ENCODE measurements at places on chromosomes 11 and 22.

DNA sequence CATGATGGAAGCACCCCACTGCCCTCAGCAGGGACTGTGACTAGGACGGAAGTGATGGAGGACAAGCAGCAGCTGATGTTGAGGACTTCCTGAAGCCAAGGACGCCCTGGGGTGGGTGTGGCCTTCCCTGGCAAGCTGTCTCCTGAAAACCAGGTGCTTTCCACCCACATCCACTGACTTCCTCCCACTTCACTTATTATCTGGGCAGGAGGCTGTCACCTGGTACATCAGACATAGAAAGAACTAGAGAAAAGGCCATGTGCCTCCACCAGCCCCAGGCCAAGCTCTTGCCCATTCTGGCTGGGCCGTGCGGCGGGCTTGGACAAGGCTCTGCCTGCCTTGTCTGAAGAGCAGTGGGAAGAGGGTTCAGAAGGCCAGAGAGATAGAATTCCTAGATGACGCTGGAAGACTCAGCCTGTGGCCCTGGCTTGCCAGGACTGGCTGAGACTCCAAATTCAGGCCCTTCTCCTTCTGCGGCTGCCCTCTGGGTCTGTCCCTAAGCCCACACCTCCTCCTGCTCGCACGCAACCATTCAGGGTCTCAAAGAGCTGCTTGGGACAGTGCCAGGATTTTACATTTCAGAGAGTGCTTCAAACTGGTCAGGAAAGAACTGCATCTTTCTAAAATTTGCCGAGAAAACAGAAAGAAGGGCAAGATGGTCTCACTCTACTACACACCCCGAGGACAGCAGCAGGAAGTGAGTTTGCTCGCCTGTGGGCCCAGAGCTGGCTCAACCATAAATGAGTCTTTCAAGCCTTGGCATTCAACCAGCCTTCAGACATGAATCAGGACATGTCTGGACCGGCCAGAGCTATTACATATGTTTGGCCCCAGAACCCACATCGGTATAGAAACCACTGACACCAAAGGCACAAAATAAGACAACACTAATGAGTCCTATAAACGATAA, 13.3 kb downstream of the ARHGAP1 start:
- DNase-seq = no peak

DNA sequence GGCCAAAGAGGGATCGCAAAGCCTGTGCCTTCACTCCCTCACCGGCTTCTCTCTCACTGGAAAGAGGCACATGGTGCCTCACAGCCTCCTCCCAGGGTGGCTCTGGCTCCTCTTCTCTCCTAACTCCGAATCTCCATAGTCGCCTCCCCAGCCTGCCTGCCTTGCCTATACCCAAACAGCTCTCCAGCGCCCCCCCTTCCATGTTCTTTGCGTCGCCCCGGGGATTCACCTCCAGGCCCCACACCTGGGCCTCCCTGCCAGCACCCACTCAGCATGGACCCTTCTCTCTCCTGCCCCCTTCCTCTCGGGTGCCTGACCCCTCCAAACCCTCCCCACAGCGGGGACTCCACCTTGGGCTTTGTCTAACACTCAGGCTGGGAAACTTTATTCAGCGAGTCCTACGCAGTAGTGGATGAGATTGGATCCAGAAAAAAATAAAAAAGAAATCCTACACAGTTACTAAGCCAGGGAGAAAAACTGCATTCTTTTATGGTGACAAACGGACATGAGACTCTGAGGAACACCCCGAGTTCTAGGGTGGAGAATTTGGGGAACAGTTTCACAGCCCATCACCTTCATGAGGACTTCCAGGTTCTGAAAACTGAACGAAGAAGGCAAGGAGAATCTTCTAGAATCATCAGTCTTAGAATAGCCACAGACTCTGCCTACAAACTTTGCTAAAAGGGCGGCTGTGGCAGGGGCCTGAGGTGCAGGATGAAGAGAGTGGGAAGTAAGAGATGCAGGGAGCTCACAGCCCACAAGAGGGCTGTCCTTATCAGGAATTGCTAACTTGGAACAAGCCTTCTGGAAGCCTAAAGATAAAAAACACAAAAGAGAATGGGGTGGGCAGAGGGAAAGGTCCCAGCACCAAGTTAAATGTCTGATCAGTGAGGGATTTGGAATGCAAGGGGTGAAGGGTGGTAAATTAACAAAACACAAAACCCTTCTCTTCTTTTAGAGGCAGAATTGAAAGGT, 5.3 kb downstream of the PPM1F start:
- DNase-seq = no peak

GRCh38 chr11:8233691-8234424, 29.8 kb downstream of the LMO1 start:
- no peak for DNase-seq

GRCh38 chr11:37942081-37942480, 1344.0 kb upstream of the RAG2 start:
- no peak for DNase-seq
